ENCODE measurements at places on chromosomes 11 and 22.

DNA sequence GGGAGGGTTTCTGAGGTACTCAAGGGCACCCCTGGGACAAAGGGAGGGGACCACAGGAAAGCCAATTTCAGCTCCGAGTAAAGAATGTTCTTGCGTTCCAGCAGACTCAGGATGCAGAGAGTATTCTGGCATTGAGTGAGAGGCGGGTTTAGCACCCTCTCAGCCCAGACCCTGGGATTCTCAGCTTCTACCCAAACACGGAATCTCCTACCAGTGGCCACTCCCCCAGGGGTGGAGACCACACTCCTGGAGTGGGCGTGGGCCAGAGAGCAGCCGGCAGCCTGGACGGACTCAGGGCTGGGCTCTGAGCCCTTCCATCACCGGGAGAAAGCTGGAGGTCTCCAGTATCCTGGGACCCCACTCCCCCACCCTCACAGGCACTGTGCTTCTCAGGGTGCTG lies 26.1 kb upstream of the TTLL12 start:
- DNase-seq: no peak

DNA sequence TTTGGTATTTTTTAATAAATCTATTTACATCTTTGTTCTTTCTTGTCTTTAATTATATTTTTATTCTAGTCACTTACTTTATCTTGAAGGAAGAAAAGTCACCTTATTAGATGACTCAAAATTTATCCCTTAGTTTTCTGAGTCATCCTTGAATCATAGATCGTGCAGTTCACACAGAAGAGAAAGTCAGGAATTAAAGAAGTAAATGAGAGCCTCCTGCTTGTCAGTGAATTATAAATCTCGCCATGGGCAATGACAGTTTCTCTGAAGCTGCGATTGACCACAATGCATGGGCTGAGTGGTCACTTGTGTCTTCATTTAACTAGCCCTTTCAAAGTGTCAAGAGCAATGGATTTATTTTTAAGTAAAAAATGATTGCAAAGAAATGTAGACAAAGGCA lies 91.2 kb downstream of the LUZP2 start:
- no peak for DNase-seq

- no peak for DNase-seq
Measured at GRCh38 chr11:127925475-127925874, 661.9 kb downstream of the ETS1 start.

GRCh38 chr11:103013421-103013820 lies 57.9 kb upstream of the MMP13 start:
- no peak for DNase-seq

GRCh38 chr22:36008131-36008530 lies 20.5 kb downstream of the RBFOX2 start:
- no peak for DNase-seq

- DNase-seq: no peak
Measured at GRCh38 chr22:40183029-40183581, 5.4 kb downstream of the TNRC6B start.

- no peak for DNase-seq
Measured at GRCh38 chr11:95443386-95443785, 212.4 kb upstream of the SESN3 start.

GRCh38 chr11:96331699-96332116 lies 11.3 kb downstream of the MAML2 start:
- DNase-seq: no peak

GRCh38 chr11:19428206-19429002 lies 187.7 kb upstream of the E2F8 start:
- DNase-seq: no peak

DNA sequence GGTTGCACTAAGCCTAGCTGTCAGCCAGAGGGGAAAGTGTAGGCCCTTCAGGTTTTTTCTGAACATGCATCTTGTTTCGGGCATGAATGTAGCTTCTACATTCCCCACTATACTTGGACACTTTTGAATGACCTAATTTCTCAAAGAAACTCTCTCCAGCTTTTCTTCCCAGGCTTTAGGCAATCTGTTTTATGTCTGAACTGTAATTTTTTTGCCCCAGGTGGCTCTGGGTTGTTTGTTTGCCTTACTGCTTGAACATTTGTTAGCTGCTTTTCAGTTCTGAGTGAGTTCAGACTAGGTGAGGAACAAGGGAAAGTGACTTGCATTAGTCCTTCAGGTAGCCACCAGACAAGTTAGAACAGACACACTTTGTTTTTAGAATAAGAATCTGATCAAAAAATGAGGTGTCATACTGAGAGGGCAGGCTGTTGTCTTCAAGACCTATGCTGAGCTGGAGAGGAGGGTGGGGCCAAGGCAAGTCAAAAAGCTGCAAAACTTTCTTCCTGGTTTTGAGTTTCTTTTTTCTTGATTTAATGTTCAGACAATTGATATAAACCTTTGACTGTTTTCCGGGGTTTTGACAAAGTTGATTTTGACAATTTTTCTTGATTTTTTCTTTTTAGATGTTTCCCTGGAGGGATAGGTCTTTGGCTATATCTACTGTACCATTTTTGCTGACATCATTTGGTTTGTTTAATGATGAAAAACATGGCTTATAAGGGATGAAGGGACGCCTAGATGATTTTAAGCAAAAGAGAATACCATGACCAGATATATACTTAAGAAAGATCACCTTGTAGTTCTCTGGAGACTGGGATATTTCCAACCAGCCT lies 182.8 kb downstream of the WNT11 start:
- no peak for DNase-seq

- no peak for DNase-seq
Measured at GRCh38 chr11:104033134-104033533, 3.3 kb upstream of the DDI1 start.

DNA sequence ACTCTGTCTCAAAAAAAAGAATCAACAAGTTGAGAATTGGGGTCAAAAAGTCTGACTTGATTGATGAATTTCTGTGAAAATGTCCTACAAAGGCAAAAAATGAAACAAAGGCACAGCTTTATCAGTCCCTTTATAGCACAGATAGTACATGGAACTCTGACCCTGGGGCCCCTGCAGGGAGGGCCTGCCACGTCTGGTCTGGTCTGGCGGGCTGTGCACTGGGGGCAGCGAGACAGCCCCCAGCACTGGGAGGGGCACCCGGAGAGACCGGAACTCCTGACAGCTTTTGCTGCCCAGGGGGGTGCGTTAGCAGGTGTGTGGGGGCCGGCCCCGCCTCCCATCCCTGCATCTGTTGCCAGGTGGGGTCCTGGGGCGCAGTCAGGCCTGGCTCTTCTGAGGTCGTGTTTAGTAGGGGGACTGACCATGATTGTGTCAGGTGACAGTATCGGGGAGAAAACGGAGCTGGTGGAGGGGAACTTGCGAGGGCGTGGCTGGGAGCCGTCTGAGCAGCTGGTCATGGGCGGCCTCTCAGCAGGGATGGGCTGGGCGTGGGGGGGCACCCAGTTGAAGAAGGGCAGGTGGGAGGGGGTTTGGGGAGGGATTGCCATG lies 51.7 kb downstream of the GRAMD4 start:
- no peak for DNase-seq

- no peak for DNase-seq
Measured at GRCh38 chr11:66639066-66639813, 737 bp downstream of the RBM4 start.

GRCh38 chr11:12285106-12285505 lies 92.3 kb upstream of the PARVA start:
- no peak for DNase-seq

GRCh38 chr11:106447631-106448191 lies 370.2 kb downstream of the AASDHPPT start:
- no peak for DNase-seq

DNA sequence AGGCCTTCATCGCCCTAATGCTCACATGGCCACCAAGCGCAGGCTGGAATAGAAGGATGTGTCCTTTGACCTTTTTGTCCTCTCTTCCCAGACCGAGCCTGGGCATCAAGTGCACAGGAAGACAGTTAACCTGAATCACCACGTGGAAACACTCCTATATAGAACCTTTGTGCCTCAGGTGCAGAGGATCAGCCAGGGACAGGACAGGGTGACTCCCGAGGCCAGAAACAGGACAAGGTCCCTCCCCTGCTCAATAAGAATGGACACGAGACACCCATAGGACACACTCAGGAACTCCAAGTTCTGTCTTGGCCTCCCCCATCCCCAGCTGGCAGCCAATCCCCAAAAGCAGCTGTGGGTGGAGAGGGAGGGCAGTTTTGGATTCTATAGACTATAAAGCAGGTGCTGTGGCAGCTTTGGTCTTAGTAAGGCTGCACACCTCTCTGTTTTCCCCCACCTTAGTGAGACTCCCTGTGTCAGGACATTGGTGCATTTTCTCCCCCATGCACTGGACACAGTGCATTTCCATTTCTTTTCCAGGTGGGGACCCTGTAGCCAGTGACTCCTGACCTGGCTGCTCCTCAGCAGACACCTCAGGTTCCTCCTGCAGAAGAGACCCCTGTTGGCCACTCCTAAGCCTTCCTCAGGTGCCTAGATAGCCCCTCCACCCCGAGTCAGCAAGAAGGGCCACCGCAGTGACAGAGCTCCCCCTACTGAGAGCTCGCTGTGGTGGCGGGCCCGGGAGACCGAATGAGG lies 43.6 kb upstream of the POU2AF1 start:
- DNase-seq: no peak

- DNase-seq: no peak
Measured at GRCh38 chr11:10076458-10077141, 217.4 kb downstream of the SBF2 start.

GRCh38 chr11:30433831-30434230 lies 110.9 kb downstream of the ARL14EP start:
- DNase-seq: no peak

DNA sequence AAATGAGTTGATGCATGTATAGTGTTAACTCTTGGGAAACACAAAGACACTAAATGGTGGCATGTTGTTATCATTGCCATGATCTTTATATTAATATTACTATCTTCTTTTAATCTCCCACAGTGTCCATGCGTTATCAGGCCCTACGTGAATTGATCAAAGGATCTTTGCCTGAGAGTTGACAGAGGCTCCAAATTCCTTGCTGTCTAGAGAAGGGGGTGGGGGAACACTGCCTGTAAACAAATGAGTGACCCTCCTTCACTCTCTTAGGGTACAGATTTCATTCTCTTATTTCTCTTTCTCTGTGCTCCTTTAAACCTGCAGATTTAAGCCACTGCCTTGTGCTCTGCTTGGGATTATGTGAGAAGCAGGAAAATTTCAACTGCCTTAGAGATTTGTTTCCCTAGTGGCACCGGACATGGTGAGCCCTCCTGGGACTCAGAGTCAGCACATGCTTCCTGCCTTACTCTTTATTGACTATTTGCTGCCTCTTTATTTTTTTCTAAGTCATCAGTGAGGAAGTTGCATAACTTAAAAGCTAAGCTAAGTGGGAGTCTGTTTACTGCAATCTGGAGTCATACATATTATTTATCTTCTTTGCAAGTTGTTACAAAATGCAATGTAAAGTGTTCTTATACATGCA lies 122.9 kb downstream of the MAML2 start:
- no peak for DNase-seq

DNA sequence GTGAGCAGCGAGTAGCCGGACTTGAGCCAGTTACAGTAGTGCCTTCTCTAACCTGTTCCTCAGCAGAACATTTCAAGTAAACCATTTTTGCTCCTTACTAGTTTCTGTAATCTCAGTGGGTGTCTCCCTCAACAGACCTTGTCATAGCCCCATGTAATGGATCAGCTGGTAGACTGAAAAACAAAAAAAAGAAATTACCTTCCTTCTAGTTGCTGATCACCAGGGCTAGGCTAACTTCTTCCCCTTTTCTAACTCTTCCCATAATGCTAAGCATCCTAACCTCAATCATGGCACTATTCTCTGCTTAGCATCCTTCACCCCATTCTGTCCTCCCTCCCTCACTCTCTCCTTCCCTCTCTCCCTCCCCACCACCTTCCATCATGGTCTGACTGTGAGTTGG lies 35.8 kb upstream of the CBX6 start:
- no peak for DNase-seq

GRCh38 chr11:11860103-11860979 lies 18.6 kb downstream of the USP47 start:
- no peak for DNase-seq

- no peak for DNase-seq
Measured at GRCh38 chr11:12303421-12304149, 73.8 kb upstream of the PARVA start.

- no peak for DNase-seq
Measured at GRCh38 chr22:45552017-45552411, 49.3 kb downstream of the FBLN1 start.

DNA sequence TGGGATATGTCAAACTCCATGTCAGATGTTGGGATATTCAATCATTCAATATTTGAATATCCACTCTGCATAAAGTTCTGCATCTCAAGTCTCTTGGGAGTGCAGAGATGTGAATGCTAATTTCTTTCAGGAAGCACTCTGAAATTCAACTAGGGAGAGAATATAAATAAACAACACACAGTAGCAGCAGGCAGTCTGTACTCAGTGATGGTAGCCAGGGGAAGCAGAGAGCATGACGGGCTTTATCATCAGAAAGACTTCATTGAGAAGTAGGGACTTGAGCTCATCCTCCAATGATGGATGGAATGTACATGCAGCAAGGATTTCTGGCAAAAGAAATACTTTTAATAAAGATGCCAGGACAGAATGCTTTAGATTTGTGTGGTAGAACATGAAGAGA lies 9.8 kb upstream of the TEAD1 start:
- no peak for DNase-seq

- DNase-seq: no peak
Measured at GRCh38 chr11:94974178-94974577, 669 bp downstream of the KDM4D start.

DNA sequence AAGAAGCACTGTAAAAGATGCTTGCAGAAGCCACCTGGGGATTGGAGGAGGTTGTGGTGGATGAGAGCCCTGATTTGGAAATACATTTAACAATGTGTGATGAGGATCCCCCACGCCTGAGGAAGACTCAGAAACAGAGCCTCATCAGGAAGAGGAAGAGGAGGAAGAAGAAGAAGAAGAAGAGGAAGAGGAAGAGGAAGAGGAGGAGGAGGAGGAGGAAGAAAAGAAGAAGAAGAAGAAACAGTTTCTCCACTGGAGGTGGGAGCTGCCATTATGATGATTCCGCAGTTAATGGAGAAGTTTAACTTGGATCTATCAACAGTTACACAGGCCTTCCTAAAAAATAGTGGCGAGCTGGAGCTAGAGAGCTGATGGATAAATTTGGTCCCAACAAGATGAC lies 50.1 kb downstream of the CECR2 start:
- no peak for DNase-seq
